ENCODE measurements at places on chromosomes 3 and 15.
A peak's percentile ranks its signal among the peaks of the same experiment; 100 is the strongest.

GRCh38 chr3:65963787-65964677 lies 74.7 kb downstream of the MAGI1 start:
- H3K36me3 ChIP-seq, result no peaks in the 10 kb centered on the region
- H3K4me3 ChIP-seq, result no peak overlapping the region
- DNase-seq, result no peak
- H3K27me3 ChIP-seq, result peaks cover 2% of the 10 kb centered on the region
- no peaks in the 10 kb centered on the region for H3K4me1 ChIP-seq

DNA sequence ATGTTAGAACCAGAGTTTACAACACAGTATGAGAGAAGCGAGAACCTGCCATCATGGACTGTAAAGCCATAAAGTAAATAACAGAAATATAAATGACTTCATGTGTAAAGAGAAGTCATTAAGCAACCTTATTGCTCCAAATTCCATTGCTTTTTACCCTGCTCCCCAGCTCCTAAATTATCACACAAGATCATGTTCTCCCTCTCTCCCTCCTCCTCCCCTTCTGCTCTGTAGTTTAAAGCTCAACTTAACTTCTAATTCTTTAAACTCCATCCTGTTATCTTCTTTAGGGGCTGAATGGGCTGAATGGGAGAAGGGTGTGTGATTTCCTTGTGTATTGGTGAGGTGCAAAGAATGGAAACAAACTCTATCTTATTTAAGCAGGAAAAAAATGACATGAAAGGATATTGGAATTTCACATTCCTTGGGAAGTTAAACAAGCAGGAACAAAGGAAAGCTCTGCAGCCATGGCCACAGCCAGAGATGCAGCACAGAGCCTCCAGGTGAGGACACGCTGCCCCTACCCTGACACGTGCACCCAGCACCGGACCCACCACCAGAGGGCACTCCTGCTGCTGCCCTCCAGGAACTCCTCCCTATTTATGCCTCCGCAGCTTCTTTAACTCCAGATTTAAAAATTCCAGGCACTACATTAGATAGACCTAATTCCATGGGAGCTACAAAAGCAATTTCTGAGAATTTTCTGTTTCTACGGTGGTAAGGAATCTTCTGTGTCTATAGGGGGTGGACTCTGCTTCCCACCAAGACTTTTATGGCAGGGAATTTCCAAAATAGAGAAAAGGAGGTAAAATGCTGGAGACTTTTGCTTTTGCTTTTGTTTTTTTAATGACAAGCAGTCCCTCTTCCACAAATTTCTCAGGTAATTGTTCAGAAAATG lies 76.9 kb upstream of the ABI3BP start:
- H3K27ac ChIP-seq, result no peak overlapping the region
- no peak overlapping the region for H3K4me3 ChIP-seq
- H3K36me3 ChIP-seq, result no peaks in the 10 kb centered on the region
- DNase-seq, result peak; percentile 66
- no peaks in the 10 kb centered on the region for H3K27me3 ChIP-seq
- H3K4me1 ChIP-seq, result peaks cover 2% of the 10 kb centered on the region

- H3K36me3 ChIP-seq, result no peaks in the 10 kb centered on the region
- no peaks in the 10 kb centered on the region for H3K4me1 ChIP-seq
- no peaks in the 10 kb centered on the region for H3K27me3 ChIP-seq
- no peak overlapping the region for H3K4me3 ChIP-seq
- no peak overlapping the region for H3K27ac ChIP-seq
These were observed 269.2 kb upstream of the GOLIM4 start for GRCh38 chr3:168364967-168365366.

GRCh38 chr3:42159706-42160472 lies 68.7 kb downstream of the TRAK1 start:
- DNase-seq, result no peak
- no peaks in the 10 kb centered on the region for H3K27me3 ChIP-seq
- peaks cover 46% of the 10 kb centered on the region for H3K4me1 ChIP-seq
- H3K27ac ChIP-seq, result no peak overlapping the region
